ENCODE measurements at places on chromosomes 12 and 14.
A peak's percentile ranks its signal among the peaks of the same experiment; 100 is the strongest.

DNA sequence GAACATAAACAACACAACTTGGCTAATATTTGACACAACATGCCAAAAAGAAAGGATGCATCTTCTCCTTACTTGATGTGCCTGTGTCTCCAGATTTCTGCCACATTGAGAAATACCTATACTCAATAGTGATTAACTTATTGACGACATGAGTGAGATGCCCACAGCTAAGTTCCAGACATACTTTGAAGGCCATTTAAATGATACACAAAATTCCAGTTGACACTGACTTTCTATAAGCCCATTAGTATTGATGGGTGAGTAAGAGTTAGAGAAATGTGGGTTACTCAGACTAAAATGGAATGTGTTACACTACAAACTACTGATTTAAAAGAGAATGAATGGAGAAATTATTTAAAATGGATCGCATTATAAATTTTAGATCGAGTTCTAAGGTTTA lies 838.2 kb upstream of the MGAT4C start:
- no peak for DNase-seq

DNA sequence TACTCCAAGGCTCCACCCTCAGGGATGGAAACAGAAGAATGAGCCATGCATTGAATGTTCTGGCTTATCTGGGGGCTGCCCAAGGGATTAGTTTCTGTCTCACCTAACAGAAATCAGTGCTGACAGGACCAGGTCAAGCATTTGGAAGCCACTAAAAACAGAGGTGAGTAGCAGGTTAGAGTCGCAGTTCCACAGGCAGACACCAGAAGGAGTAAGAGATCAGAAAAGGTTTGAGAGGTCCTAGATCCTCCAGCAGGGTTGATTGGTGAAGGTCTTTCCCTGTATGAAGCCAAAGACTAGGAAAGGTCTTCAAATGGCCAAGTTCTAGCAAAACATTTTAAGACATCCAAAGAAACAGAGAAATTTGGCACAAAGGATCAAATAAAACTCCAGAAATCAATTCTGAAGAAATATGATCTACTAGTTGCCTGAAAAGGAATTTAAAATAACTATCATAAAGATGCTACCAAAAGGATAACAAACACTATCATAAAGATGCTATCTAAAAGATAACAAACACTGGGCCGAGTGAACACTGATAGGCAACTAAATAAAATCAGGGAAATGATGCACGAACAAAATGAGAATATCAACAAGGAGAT lies 19.5 kb upstream of the TTC9 start:
- DNase-seq = peak; percentile 21

DNA sequence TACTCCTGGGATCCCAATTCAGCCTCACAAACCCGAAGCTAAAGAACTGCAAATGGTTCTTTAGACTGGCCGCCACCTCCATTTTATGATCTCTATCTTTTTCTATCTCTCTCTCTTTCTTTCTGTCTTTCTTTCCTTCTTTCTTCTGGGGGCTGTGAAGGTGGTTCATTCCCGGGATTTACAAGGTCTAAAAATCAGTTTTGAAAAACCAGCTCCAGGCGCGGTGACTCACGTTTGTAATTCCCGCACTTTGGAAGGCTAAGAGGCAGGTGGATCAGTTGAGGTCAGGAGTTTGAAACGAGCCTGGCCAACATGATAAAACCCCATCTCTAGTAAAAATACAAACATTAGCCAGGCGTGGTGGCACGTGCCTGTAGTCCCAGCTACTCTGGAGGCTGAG lies 67.2 kb upstream of the VASH1 start:
- no peak for DNase-seq

DNA sequence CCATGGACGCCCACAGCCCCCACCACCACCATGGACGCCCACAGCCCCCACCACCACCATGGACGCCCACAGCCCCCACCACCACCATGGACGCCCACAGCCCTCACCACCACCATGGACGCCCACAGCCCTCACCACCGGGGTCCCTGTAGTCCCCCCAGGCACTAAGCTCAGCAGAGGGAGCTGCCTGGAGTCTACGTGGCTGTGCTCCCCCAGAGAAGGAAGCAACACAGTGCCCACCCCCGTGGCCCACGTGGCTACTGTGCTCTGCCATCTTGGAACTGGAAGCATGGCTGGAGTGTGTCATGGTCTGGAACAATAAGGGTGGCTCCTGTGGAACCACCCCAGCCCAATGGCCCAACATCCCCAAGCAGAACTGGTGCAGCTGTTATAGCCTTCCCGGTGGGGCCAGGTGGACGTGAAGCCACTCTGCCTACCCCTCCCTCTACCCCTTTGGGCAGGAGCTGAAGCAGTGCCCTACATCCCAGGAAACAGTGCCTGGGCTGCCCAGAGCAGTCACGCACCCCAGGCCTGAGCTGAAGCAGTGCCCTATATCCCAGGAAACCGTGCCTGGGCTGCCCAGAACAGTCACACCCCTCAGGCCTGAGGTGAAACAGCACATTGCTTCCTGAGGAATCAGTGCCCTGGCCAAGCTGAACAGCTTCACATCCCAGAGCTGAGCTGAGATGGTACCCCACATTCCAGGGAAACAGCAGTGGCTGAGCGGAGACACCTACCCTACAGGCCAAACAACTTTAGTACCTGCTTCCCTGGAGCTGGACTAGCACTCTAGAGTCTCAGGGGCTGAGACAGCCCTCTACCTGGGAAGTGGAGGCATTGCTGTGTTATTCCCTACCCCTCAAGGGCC lies 9.0 kb upstream of the SFSWAP start:
- no peak for DNase-seq

DNA sequence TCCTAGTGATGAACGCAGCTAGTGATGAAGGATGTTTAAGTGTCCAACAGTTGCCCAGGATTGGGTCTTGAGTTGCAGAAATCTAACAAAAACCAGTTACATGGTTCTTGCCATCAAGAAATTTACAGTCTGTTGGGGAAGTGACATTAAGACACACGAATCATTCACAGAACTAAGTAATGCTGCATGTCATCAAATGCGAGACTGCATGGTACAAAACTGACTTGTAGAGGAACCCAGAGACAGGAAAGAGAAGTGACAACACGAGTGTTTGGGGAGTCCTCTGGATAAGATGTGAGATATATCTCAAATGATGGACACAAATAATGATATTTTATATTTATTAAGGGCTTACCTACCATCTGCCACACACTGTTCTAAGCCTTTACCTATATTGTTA lies 6.1 kb upstream of the SYNE3 start:
- no peak for DNase-seq

DNA sequence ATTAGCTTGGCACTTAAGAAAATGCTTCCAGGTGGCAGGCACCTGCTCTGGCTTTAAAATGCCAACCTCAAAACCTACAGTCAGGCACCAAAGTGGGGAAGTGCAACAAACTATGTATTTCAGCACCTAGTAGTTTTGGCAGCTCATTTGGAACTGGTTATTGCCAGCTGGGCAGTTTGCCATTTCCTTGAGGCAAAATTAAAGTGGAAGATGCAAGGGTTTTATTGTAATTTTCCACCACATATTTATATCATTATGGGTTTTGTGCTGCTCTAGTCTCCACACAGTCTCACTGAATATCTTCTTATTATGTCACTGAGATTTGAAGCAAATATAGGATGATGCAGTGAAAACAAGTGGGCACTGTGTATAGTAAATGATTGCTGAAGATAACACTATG lies 117.0 kb downstream of the PRKD1 start:
- DNase-seq = no peak

- peak; percentile 90 for DNase-seq
Observed at GRCh38 chr12:2244013-2244861, 191.4 kb downstream of the CACNA1C start.
